ENCODE measurements at places on chromosomes 1 and 21.

DNA sequence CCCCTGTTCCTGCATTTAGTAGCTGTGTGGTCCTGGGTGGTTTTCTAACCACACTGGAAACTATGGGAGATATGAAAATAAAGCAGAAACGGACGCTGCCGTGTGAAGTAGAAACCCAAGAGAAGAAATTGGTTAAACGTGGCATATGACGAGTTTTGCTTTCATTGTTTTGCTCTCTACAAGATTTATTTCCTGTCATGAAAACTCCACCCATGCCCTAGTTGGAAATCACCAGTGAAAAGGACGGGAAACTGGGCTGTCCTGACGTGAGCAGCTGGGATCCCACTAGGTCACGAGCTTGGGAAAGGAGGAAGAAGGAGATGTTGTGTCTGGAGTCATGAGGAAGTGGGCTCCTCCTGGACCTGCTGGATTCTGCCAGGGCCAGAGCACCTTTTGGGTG is 120.8 kb upstream of the GADD45A start:
- DNase-seq: no peak

GRCh38 chr1:31798433-31799195 is 17.2 kb downstream of the SPOCD1 start:
- DNase-seq: peak; percentile 86

GRCh38 chr1:202217951-202218350 is 24.4 kb downstream of the LGR6 start:
- no peak for DNase-seq

DNA sequence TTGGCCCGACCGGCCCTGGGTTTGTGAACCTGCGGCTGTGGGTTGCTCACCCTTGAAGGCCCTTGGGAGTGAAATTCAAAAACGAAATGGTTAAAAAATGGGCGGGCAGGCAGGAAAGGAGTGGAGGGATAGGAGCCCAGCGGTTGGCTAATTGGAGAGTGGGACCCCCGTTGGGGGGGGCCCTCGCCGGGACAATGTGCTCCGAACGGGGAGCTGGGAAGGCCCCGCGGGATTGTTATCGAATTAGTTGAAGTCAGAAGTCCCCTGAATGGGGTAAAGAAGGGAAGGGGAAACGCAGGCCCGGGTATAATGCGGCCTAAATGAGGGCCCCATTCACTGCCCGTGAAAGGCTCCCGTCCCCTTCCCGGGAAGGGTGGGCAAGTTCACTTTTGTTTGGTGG is 135.7 kb downstream of the PRDM16 start:
- DNase-seq: no peak

- DNase-seq: no peak
These were observed 1.2 kb upstream of the LHX8 start for GRCh38 chr1:75132812-75133619.

- peak; percentile 59 for DNase-seq
These were observed 2.5 kb downstream of the FNDC10 start for GRCh38 chr1:1597275-1597930.

- no peak for DNase-seq
These were observed 30.8 kb upstream of the CDC14A start for GRCh38 chr1:100321506-100321905.

- no peak for DNase-seq
These were observed 27.6 kb upstream of the SLAMF1 start for GRCh38 chr1:160674415-160674814.

GRCh38 chr1:29986986-29987385 is 736.4 kb downstream of the MATN1 start:
- DNase-seq: no peak

DNA sequence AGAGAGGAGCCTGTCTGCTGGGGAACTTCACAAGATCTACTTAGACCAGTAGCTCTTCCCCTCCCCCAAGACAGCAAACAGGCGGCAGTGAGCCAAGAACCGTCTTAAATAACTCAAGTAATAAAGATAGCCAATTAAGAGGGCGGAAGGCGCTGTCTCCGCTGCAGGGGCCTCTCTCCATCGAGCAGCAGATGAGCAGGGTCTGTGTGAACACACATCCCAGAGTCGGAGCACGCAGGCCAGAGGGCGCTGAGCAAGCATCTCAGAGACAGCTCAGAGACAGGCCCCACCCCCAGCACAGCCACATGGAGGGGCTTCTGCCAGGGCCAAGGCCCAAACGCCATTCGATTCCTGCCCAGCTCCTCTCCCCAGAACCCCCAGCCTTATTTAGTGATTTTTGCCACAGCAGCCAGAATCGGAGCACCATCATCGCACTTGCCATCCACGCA is 11.1 kb downstream of the IFFO2 start:
- DNase-seq: no peak

DNA sequence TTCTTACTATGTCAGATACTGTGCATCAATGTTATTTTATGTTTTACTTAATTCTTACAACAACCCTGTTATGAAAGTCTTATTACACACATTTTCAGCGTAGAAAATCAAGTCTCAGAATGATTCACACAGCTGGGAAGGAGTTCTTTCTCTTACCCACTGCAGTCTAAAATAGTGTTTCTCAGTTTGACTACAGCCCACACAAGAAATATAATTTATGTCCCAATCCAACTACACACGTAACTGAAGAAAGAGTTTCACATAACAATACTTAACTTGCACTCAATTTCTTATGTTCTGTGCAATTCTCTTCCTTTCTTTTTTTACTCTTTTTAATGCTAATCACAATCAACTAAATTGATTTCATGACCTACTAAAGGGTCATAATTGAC is 252.8 kb upstream of the ADGRL2 start:
- DNase-seq: no peak

- no peak for DNase-seq
These were observed 613.5 kb downstream of the LMO4 start for GRCh38 chr1:87942165-87942564.

DNA sequence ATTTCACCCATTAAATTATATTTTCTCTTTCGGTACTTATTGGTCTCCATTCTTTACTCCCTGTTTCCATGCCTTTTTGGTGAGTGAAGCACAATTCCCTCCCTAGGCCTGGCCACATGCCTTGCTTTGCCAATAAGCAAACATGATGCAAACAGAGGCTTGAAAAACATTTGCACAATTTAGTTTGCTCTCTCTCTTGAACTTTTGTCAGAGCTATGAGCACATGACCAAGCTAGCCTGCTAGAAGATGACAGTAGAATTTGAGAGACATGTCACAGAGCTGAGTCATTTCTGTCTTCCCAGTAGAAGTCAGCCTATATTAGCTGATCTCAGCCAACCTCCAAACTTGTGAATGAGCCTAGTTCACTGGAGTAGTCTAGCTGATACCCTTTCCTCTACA is 24.6 kb downstream of the ANGPTL3 start:
- peak; percentile 60 for DNase-seq

DNA sequence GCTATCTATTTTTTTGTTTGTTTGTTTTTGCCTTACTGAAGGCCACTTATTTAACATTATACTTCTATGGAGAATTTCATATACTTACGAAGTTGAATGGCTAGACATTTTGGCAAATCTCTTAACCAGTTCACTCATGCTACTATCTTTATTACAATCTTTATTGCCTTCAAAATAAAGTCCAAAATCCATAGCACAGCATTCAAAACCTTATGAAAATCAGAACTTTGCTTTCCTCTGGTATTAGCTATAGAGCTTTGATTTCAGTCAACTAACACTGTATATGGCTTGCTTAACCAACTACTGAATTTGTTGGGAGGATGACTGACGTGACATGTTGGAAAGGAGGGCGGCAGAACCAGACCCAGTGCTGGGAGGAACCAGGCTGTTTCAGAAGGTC is 571.1 kb downstream of the LMO4 start:
- DNase-seq: no peak

GRCh38 chr21:38702196-38702595 is 103.5 kb upstream of the ETS2 start:
- no peak for DNase-seq

GRCh38 chr1:229597877-229598276 is 28.0 kb downstream of the TAF5L start:
- DNase-seq: no peak

- no peak for DNase-seq
These were observed 147.1 kb downstream of the GLUL start for GRCh38 chr1:182244451-182244850.

DNA sequence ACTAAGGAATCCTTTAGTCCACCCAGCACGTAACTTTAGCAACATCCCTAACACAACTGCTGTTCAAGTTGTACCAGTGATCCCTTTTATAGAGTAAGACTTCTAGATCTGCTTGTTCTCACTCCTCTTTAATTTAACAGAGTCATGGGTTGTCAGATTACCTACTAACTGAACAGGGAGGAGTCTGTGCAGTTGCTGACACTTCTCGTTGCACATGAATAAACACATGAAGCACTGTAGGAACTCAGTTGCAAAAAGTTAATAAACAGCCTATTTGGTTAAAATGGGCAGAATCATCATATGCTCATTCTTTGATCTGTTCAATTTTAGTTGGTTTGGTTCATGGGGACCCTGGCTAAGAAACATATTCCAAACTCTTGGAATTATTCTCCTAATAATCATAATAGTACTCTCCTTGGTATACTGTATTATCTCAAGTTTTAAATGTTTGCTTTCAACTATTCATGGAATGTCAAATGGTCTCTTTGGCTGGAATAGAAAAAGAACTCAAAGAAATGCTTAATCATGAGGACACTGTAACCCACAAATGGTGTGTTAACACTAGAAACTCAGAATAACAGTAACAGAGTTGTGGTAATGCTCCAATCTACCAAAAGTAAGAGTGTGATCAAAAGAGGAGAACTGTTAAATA is 15.6 kb downstream of the PLPPR5 start:
- no peak for DNase-seq

GRCh38 chr21:39010629-39011404 is 172.4 kb downstream of the PSMG1 start:
- DNase-seq: no peak

GRCh38 chr1:61247881-61248752 is 165.8 kb downstream of the NFIA start:
- DNase-seq: no peak

GRCh38 chr1:184418652-184419349 is 32.0 kb downstream of the C1orf21 start:
- DNase-seq: no peak

- no peak for DNase-seq
These were observed 64.7 kb downstream of the SNRPE start for GRCh38 chr1:203926025-203926540.

DNA sequence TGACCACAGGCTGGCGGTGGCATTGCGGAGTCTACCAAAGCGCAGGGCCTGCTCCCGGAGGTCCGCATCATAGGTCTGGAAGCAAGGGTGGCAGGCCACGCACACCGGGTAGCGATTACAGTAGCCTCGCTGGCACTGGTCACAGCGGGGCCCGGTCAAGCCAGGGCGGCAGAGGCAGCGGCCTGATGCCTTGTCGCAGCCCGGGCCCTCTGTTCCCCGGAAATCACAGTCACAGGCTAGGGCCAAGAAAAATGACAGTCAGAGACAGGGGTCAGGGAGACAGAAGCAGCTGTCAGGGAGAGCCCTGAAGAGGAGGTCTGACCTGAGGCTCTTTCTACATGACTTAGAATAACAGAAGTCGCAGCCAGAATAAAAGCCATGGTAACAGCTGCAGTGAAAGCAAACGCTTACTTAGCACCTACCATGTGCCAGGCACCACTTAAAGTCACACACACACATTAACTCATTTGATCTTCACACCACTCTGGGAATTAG is 26.4 kb downstream of the LAMB3 start:
- no peak for DNase-seq

- DNase-seq: no peak
These were observed 23.9 kb downstream of the HSPG2 start for GRCh38 chr1:21913258-21913657.

GRCh38 chr21:28227881-28228635 is 764.6 kb downstream of the LTN1 start:
- DNase-seq: no peak

DNA sequence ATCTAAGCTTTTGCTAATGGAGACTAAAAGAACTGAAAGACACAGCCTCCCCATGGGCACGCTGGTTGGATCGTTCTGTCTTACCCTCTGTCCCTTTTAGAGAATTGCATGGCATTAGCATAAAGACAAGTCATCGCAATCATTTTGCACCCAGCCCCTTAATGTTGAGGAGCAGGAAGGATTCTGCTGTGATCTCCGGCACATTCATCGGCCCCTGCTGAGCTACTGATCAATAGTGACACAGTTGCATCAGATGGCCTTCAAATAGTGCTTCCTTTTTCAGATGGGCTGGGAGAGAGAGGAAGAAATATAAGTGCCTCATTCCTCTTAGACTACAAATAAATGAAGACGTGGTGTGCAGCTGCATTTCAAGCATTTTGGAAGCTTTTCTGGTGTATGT is 75.4 kb downstream of the NOS1AP start:
- DNase-seq: no peak

GRCh38 chr1:205360891-205361290 is 4.2 kb upstream of the KLHDC8A start:
- no peak for DNase-seq

GRCh38 chr1:175632667-175633066 is 110.7 kb downstream of the TNR start:
- DNase-seq: no peak

GRCh38 chr1:181166377-181167196 is 78.1 kb downstream of the IER5 start:
- peak; percentile 80 for DNase-seq

- no peak for DNase-seq
These were observed 55.8 kb downstream of the SUSD4 start for GRCh38 chr1:223308136-223308535.

DNA sequence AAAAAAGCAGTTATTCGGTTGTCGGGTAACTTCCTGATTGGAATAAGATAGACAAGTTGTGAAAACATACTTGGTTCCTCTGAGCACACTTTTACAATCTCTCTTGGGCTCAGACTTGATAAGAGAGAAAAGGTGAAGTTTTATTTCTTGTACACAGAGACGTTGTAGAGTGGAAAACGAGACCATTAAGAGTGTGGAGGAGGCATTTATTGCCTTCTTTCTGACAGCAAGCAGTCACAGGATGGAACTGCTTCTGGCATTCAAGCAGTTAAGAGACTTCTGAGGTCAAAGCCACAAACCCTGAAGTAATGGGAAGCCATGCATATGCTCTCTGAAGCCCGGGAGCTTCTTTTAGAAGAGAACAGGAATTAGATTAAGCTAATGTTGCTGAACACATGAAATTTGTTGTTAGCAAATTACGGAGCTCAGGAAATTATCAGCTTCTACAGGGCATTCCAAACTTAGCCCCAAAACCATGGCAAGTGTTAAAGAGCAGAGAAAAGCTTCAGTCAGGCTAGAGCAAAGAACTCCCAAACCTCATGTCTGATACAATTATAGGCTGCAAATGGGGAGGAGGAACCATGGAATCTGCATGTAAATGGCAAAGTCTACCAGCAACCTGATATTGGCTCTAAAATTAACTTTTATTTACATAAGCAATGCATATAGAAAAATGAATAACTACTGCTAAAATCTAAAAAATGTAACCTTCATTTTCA is 26.0 kb downstream of the S1PR1 start:
- DNase-seq: no peak

DNA sequence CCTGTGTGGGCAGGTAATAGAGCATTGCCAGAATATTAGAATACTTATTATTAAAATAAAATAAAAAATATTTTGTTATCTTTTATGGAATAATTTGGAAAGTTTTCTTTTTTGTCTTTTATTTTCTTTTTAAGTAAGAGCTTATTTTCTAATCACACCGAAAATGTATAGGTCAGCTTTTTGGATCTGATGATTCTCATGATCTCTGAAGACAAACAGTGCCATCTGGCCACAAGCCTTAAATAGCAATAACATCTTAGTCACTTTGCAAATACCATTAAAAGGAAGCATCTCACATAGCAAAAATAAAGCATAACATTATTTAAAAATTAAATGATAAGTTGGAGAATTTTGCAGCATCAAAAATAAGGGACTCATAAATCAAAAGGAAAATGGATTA is 213.8 kb downstream of the PLA2G4A start:
- DNase-seq: no peak
